ENCODE measurements at places on chromosomes 1 and 21.

- no peak for DNase-seq
These were observed 365.3 kb upstream of the PROX1 start for GRCh38 chr1:213622365-213623063.

DNA sequence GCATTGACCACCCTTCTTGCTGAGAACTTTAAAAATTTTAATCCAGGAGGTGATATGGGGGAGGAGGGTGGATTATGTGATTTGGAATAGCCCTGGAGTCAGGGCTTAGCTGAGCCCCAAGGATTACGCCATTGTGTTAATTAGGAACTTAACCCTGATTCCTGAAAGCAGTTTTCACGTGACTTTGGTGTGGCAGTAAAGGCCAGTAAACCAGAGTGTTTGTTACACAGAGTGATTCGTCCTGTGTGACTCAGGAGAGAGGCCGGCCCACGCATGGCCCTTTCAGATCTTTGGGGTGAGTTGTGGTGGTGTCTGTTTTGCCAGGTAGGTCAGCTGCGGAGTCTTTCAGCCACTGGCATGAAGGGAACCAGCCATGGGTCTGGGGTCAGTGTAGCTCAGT is 107.6 kb downstream of the NOS1AP start:
- DNase-seq, result no peak

- DNase-seq, result peak; percentile 2
These were observed 1.1 kb downstream of the COL9A2 start for GRCh38 chr1:40315795-40316594.

GRCh38 chr1:201758499-201759050 is 70.4 kb upstream of the IPO9 start:
- no peak for DNase-seq

- DNase-seq, result no peak
These were observed 5.1 kb upstream of the SSR2 start for GRCh38 chr1:156025876-156026275.

- no peak for DNase-seq
These were observed 39.6 kb upstream of the PRSS38 start for GRCh38 chr1:227775841-227776240.

DNA sequence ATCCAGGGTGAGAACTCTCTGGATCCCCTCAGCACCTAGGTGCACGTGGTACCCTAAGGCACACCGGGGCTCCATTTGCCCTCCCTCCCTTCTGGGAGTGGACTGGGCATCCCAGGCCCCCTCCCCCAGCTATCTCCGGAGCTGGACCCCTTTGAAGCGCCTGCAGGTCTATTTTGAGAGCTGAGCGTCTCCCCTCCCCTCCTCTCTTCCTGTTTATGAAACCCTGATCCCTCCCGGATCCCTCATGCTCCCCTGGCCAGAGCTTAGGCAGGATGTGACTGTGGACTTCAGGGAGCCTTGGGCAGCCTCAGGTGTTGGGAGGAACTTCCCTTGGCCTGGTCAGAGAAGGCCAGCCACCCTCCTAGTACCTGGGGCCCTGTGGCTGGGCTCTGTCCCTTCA is 10.2 kb downstream of the RPS6KA1 start:
- no peak for DNase-seq

DNA sequence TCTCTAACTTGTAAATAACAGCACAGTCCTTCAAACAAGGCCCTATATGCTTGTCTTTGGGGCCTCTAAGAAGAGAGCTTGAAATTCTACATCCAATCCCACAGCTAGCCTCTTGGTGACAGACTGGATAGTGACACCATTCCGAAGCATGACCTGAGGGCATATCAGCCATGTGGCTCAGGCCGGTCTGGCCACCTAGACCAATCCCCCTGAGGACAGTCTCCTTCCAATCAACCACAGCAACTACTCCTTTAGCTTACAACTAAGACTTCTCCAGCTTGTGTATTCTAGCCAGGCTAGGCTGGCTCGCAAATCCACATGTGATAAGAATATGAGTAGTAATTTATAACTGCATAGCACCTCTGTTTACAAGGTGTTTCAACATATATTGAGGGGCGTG is 14.0 kb downstream of the BCAR3 start:
- DNase-seq, result no peak

GRCh38 chr1:26723013-26723991 is 27.5 kb downstream of the ARID1A start:
- peak; percentile 29 for DNase-seq

- no peak for DNase-seq
These were observed 37.1 kb downstream of the EIF2B3 start for GRCh38 chr1:44949286-44949685.

DNA sequence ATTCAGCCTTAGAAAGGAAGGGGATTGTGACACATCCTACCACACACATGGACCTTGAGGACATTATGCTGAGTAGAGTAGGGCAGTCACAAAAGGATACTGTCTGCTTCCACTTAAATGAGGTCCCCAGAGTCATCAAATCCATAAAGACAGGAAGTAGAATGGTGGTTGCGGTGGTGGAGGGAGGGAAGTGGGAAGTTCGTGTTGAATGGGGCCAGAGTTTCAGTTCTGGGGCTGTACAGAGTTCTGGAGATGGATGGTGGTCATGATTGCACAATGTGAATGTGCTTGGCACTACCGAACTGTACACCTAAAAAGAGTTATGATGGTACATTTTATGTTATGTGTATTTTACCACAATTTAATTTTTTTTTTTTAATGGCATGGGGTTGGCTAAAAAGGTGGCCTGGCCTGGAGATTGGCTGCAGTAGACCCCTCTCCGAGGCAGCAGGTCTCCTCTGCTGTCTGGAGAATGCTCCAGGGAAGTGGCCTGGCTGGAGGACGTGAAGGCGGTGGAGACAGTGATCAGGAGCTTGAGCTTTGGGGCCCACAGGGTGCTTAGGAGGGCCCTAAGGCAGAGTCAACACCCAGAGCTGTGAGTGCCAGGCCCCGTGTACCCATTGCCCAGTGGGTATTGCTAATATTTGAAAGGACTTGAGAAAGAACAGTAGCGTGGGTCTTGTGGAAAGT is 30.4 kb downstream of the IFNGR2 start:
- no peak for DNase-seq

GRCh38 chr21:41236352-41236973 is 68.5 kb downstream of the BACE2 start:
- DNase-seq, result no peak

DNA sequence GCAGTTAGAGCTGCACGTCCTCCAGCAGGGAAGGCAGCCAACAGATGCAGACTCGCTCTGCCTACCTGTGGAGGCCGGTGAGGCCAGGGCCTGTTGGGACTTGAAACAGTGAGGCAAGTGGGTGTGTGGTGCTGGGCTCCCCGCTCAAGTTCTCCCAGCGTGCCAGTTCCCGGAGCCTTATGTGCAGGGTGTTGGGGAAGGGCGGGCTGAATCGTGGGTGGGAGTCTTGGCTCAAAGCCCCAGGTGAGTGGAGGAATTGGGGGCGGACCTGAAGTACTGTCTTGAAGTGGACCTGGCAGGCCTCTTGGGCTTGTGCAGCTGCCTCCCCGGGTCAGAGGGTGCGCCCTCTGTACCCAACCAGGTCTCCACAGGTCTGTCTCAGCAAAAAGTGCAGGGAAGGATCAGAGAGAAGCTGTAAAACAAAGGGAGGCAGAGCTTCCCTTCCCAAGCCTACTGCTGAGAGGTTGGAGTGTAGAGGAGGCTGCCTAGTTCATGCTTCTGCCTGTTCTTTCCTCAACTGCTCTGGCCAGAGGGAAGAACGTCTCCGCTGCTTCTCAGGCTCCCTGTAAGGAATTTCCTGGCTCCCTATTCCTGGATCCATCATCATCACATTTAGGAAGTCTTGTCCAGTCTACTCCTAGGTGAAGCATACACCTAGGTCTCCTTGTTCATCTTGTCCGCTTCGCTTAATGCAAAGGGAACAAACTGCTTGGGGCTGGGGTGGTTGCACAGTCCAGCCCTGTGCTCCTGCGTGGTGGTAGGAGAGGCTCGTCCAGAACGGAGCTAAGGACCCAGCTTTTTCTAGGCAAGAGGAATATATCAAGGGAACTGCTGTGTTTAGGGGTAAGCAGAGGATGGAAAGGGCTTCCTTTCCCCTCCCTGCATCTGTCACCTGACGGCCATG is 14.9 kb downstream of the UTP11 start:
- no peak for DNase-seq

DNA sequence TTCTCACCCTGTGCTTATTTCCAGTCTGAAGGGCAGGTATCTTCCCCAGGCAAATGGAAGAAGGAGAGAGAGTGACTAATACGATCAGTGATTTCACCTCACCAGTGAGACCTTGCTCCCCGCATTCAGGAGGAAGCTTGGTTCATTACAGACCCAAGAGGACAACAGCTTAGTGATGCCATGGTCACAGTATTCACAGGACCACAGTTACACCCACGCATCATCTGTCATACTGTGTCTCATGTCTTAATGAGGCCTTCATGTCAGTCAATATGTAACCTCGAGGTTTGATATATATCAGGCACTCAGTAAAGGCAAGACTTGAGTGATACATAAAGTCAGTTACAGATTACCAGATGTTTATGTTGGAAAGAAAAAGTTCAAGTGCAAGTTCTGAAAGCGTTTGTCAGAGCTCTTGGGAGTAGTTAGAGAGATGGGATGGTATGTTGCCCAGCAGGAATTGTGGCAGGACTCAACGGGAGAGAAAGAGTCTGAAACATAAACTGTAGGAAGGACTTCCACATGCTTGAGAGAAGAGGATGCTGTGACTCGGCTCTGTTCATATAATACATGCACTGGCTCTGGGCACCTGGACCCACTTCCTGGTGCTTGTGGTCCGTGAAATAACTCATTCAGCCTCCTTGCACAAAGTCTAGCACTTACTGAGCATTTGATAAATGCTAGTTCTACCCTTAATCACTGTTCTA is 33.3 kb downstream of the GNPAT start:
- no peak for DNase-seq

- no peak for DNase-seq
These were observed 189.5 kb downstream of the ZSCAN20 start for GRCh38 chr1:33661811-33662454.

DNA sequence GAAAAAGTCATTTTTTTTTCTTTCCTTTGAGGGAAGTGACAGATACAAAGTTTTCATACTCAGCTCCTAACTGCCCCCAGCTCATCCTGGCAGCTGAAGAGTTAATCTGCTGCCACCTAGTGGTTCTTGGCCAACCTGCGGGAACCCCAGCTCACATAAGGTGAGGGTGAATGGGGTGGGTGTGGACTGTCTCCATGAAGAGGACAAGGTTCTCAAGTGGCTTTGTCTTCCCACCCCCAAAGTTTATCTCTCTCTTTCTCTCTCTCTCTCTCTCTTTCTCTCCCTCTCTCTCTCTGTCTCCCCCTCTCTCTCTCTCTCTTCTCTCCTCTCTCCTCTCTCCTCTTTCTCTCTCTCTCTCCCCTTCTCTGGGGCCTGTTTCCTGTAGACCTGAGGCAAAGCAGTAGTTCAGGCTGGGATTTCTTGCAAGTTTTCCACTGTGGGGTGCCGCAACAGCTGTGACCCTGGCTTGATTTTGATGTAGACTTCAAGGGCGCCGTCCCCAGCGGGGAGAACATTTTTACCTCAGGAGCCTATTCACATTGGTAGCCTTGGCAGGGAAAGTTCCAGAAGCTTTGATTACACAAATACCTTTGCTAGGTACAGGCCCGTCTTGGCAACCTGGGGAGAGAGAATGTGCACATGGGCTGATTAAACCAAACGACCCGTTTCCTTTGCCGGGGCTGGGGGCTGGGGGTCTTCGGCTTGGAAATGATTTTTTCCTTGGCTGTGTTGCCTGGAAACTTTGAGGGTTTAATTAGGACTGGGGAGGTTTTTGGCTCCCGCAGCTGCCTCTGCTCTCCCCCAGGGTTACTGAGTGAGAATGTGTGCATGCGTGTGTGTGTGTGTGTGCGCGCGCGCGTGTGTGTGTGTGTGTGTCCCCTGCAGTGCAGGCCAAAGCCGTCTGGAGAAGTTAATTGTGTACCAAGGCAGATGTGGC is 135.9 kb downstream of the TM2D1 start:
- DNase-seq, result peak; percentile 26

GRCh38 chr1:167169642-167170041 is 51.0 kb upstream of the POU2F1 start:
- DNase-seq, result no peak

GRCh38 chr1:160625725-160626498 is 20.9 kb downstream of the SLAMF1 start:
- peak; percentile 66 for DNase-seq

- no peak for DNase-seq
These were observed 151.7 kb upstream of the SAMSN1 start for GRCh38 chr21:14697769-14698168.

- no peak for DNase-seq
These were observed 6.6 kb downstream of the SKI start for GRCh38 chr1:2234762-2235113.

DNA sequence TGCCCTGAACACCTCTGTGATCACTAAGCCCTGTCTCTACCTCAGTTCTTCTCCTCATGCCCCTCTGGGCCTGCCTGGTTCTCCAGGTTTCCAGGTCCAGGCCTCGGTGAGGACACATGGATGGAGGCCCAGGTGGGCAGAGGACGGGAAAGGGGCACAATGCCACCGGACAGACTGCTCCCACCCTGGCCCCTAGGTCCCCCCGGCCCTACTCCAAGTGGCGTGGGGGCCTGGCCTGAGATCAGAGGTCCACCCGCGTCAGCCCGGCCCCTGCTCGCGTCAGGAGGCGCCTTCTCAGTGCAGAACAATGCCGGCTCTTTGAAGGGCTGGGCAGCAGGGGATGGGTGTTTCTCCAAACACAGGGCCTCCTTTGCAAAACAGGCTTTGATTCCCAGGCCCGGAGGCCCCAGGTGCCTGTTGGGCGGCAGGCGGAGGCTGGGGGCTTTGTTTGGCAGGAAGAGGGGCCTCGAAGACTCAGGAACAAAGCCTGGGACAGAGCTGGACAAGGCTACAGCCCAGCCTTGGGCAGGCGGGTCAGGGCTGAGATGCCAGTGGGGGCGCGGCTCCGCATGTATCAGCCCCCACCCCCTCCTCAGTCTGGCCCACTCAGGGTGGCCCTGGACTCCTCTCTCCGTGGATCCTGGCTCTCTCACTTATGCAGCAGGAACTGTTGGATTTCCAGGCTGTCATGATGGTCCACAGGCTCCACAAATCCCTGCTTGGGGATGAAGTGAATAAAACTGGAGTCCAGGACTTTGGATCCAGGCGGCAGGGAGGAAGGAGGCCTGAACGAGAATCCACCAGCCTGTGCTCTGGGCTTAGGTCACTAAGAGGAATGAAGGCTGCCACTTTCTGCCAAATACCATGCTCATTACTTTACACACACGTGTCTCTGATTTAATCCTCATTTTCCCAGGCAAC is 77.4 kb upstream of the SLC2A1 start:
- DNase-seq, result no peak

DNA sequence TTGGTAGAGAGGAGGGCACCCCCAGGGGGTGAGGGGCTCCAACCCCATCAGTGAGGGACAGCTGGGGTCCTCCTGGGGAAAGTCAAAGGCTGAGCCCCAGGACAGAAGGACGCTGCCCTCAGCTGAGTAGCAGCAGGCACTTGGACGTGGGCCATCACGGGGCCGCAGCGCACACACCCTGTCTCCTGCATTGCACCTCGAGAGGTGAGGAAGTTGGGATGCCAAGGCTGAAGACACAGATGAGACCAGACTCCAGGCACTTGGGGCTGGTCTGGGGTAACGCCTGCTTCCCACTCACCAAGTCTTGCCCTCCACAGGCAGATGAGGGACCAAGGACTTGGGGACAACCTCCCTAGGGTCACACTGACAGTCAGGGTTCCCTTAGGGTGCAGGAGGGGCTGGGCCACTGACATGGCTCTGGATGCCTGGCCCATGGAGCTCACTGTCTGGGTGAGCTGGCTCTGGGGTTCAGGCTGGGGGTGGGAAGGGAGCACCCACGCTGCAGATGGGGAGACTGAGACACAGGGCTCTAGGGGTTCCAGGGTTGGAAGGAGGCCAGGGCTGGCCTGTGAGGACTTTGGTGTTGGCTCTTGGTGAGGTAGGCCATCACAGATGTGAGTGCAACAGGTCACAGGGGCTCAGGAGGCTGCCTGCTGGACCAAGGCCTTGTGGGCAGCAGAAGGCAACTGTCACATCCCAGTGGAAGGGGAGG is 16.6 kb upstream of the ZNF678 start:
- DNase-seq, result no peak

- no peak for DNase-seq
These were observed 13.4 kb downstream of the NHLH2 start for GRCh38 chr1:115827452-115828044.
